ENCODE measurements at places on chromosomes 4 and X.

GRCh38 chr4:36081185-36081584, 163.1 kb downstream of the ARAP2 start:
- DNase-seq = no peak

DNA sequence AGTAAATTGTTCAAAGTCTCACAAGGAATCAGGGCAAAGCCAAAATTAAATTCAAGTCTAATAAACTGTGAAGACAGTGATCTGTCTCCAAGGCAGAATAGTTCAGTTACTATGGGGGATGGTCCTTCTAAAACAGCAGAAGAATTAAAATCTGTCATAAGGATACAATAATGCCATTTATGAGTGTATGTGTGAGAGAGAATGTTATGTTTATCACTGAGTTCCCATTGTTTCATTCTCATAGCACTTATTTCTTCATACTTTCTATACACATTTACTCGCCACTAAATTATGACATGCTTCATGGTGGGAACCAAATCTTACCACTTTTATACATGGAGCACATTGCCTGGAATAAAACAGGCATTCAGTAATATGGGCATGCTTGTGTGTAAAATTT, 102.5 kb downstream of the AMMECR1 start:
- DNase-seq = no peak

DNA sequence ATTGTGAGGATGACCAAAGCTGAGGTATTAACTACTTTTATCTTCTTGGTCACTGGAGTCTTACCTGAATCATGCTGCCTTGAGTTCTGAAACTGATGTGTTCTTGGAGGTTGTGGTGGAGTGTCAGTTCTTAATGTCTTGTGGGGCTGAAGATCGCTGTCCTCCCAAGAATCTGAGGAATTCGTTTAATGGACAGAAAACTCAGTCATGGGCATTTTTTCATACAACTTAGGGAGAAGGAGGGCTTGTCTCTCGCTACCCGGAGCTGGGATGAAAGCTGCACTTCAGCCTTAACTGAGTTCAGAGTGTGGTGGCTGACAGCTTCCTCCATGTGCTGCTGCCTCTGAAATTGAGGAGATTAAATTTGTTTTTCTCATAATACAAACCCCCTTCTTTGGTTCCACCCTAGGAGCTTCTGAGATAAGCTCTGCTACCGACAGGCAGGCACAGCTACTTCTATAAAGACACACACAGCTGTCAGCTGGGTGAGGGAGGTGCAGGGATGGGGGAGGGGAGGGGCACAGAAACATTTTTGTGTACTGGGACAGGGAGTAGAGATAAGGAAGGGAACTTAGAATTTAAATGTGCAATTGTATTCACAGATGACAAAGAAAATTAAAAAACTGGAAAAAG, 30.8 kb downstream of the RBBP7 start:
- no peak for DNase-seq

DNA sequence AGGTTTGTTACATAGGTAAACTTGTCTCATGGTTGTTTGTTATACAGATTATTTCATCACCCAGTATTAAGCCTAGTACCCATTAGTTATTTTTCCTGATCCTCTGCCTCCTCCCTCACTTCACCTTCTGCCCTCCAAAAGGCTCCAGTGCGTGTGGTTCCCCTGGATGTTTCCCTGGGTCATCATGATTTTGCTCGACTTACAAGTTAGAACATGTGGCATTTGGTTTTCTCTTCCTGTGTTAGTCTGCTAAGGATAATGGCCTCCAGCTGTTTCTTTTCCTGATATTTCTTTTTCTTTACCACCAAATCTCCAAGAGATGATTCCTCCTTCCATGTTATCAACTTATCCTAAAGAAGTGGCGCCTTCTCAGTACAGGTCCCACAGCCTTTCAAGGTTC, 543.1 kb upstream of the ADGRL3 start:
- no peak for DNase-seq

GRCh38 chr4:16524911-16525554, 298.8 kb upstream of the TAPT1 start:
- DNase-seq = no peak

DNA sequence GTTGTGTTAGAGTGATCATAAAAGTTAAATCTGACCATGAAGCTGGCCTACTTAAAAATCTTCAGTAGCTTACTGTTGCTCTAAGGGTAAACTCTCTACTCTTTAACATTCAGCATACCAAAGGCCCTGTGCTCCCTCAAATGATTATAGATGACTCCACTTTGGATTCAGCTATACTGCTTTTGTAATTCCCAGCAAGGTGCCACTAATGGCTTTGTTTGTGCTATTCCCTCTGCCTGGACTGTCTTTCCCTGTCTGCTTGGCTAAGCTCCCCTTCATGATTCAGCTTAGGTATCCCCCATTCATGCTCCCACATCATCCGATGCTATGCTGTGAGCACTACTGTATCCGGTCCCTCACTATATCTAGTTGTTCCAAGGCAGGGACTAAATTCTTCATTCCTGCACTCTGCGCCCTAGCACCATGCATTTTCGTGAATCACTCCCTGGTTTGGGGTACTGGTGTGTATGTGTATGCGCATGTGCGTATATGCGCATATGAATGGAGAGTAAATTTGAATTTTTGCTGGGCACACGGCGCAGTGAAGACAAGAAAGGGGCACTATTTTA, 453 bp upstream of the PBDC1 start:
- no peak for DNase-seq

DNA sequence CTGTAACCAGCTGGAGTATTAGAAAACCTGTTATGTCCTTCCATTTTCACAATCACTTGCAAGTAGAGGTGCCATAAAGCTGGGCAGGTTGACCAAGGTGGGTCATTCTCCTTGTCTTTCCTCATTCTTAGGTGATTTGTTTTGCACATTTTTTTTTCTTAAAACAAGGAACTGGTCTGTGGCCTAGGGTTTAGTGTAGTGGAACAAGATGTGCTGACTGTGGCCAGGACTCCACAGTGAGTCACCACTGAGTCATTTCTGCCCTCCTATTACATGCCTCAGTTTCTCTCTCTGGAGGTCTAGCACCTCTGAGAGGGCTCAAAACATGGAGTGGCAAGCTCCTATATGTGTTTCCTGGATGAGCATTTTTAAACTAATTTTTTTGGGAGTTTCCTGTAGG, 355.9 kb downstream of the GPM6A start:
- no peak for DNase-seq

DNA sequence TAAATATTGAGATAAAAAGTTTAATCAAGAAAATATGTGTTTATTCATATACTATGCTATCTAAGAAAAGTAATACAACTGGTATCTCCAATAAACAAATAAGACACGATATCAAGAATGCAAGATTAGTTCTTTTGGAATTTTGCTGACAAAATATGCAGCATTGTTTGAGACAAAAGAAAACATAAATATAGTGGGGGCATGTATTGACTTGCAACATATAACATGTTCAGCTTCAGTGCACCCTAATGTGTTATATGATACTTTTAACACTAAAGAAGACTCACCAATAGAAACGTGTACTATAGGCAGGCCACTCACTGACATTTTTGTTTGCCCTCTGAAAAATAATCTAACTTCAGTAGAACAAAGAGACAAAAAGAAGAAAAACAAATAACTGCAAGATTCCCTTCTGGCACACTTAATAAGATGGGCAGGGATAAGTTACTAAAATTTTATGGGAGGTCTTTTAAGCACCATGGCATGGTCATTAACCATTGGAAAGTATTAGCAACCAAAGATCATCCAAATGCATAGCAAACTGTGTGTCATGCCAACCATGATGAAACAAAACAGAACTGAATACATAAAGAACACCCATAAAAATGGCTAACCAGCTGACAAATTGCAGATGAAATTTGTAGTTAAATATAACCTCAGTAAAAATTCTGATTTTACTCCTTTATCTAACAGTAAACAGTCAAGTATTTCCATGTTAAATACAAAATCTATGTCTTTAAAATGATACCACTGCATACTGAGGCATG, 447.9 kb upstream of the FAM241A start:
- DNase-seq = no peak

- DNase-seq = no peak
These were observed 26.5 kb downstream of the BOD1L1 start for GRCh38 chr4:13601048-13601447.

GRCh38 chr4:114599231-114599902, 760 bp downstream of the UGT8 start:
- no peak for DNase-seq

GRCh38 chr4:84317513-84317912, 181.6 kb downstream of the NKX6-1 start:
- no peak for DNase-seq

- DNase-seq = no peak
These were observed 305.4 kb downstream of the PRDM5 start for GRCh38 chr4:120617171-120617570.

DNA sequence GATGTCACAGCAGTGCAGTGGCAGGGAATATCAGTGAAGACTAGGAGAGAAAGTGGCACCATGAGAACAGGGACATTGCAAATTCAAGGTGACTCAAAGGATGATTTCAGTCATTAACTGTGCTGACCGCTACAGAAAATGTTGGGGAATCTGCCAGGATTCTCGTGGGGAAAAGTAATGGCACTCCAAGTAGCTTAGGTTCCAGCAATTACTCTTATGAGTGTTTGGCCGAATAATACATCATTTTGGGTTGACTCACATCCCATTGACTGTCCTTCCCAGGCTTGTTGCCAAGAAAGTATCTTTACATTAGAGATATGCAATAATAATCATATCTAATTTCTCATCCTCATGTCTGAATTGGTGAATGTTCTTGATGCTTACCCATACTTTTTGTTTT, 1411.1 kb upstream of the PCDH7 start:
- no peak for DNase-seq

GRCh38 chrX:50098749-50099148, 102.1 kb downstream of the AKAP4 start:
- DNase-seq = no peak

GRCh38 chr4:3324093-3324815, 31.4 kb downstream of the RGS12 start:
- DNase-seq = no peak

All from activated CD8-positive, alpha-beta T cell treated with anti-CD3 and anti-CD28 coated beads, Interleukin-2, amount 10 ng/mL, durations not matched to agents 7 days and 5 days (primary cell).